Stimulated activated CD8-positive, alpha-beta memory T cell treated with anti-CD3 and anti-CD28 coated beads, Interleukin-2, amount 100 ng/mL, for 1 hour (primary cell): ENCODE measurements at places on chromosomes 7 and 10.

DNA sequence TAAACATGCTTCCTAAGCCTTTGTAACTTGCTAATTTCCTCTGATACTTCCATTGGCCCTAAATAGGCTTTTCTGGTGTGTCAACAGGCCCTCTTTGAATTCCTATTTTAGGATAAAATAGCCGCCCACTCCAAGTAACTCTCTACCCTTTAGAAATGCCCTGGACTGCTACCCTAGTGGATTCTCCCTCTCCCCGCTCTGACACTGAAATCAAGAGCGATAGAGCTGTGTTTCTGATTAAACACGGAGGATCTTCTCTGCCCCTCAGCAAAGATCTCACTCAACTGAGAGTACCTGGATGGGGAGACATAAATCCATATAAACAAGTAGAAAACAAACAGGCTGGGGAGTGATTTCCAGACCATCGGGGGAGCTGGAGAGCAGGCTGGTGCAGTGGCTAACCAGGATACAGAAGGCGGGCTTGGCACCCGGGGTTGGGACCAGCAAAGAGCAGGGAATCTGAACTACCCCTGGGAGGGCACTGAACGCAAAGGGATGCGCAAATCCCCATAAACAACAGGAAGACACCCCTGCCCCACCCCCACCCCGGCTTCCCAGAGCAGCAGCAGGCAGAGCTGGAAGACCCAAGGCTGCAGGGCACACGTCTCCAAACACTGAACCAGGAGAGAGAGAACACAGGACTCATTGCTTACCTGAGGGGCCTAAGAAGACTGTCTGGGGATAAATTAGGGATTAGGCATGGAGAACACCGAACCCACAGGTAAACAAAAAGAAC lies 2.5 kb downstream of the ASB13 start:
- DNase-seq: no peak

GRCh38 chr7:34655384-34655783 lies 2.6 kb upstream of the NPSR1 start:
- DNase-seq: no peak

DNA sequence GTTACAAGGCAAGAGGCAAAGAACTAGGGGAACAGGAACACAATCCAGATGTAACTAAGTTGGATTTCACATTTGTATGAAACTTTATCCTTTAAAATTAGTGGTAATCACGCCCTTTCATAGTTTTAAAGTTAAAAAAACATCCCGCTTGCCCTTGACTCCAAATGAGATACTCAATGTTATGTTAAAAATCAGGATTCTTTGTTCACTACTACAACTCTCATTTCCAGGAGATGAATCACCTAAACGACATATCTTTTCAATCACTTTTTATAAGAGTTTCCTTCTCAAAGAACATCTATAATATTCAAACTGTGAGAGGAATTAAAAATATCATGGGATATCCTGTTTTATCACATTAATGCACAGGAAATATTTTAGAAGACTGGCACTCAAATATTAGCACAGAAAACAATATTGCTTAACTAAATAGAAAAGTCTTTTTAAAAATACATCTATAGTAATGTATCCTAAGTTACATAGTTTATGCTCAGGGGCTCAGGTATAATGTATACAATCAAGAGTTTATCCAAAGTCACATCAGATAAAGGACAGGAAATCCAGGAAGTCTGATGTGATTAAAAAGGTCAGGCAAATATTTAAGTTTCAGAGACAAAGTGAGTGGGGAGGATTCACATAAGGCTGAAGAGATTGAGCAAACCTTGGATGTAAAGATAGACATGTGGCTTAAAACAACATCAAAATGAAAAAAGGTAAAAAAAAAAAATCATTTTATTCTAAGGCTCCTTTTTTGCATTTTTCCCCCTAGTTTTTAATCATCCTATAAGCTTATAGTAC lies 41.9 kb downstream of the CADPS2 start:
- DNase-seq: no peak

DNA sequence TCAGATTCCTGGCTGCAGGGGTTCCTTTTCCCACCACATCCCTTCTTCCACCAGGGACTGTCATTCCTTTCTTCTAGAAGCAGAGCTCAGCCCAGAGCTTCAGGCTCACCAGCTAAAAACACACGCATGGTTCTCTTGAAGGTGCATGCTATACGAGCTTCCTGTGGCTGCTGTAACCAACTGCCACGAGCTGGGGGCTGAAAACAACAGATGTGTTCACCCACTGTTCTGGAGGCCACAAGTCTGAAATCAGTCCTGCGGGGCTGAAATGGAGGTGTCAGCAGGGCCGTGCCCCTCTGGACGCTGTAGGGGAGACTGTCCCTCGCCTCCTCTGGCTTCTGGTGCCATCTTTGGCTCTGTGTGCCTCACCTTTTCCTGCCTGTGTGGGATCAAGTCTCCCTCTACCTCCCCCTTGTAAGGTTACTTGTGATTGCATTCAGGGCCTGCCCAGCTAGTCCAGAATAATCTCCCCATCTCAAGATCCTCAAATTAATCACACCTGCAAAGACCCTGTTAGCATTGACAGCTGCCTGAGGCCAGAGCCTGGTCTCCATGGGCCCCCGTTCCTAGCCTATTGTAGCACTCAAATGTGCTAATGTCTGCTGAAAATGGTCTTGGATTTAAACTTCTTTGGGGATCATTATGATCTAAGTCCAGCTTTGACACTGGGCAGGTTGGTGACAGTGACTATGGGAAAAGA lies 13.7 kb downstream of the RAB19 start:
- no peak for DNase-seq

DNA sequence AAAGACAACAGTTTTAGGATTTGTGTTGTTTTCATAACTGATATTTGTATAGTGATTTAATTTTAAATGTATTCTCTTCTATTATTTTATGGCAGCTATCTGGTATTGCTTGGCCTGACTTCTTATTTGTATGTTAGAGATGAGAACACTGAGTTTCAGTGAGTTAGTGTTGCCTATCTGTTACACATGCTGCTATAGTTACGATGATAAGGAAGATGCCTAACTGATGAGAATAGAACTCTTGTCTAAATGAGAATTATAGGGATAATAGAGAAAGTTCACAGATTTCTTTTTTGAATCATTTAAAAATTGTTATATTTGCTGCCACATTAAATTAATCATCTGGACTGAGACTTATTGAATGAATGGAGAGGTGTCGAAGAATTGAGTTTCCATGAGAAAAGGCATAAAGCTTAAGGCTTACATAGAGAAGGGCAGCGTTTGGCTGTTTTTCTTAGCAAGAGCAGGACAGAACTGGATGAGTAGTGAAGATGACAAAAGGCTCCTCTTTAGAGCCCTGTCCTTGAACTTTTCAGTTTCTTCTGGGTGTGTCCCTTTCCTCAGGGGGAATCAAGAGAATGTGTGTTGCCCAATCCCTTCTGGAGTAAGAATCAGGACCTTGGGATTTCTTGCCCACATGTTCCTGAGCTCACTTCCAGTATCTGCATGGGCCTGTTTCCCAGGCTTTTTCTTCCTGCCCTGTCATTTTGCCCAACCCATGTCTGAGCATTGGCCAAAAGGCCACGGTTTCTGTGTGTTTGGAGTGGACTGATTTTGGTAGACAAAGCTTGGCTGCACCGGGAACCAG lies 195.6 kb upstream of the CSTF2T start:
- no peak for DNase-seq

DNA sequence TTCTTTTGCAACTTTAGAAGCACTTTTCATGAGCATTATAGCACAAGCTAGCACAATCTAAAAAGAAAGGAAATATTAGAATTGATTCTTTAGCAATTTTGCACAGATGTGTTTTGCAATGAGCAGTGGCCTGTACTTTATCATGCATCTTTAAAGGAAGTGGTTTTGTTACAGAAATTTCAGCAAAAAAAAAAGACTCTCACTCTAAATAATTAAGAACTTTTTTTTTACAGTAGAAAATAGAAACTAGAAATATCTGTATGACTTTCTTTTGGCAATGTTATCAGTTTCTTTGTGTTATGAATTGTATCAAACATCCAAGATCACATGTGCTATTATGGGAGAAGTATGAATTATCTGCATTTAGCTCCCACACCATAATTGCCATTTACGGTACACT lies 195.7 kb upstream of the KLF6 start:
- DNase-seq: no peak

DNA sequence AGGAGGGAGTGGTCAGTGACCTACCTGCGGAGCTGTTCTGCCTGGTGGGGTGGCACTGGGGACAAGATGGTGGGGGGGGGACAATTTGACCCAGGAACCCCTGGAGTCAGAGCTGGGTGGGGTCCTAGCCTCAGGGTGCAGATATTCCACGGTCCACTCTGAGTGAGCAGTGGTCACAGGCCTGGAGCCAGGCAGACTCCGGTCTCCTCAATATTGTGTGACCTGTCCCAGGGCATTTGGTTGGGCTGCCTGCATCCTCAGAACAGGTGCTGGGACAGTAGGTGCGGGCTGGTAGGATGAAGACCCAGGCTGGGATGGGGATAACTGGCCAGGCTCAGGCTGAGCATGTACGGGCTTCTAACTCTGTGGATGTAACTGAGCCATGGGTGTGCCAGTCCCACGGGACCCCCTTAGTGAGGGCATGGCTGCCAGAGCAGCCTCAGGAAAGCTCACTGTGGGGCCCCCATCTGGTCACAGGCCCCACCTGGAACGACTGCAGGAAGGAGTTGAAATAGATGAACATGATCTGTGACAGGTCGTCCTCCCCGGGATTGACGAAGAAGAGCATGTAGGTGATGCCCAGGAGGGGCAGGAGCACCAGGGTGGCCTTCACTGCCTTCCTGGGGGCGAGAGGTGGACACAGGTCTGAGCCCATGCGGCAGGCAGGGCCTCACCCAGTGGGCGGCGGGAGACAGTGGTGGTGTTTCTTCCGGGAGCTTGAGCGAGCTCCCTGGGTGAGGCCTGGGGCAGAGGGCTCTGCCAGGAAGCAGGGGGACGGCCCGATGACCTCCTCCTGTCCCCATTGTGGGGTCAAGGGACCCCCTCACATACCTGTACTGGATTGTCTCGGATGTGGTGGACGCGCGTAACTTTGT lies 26.9 kb downstream of the CRHR2 start:
- no peak for DNase-seq

DNA sequence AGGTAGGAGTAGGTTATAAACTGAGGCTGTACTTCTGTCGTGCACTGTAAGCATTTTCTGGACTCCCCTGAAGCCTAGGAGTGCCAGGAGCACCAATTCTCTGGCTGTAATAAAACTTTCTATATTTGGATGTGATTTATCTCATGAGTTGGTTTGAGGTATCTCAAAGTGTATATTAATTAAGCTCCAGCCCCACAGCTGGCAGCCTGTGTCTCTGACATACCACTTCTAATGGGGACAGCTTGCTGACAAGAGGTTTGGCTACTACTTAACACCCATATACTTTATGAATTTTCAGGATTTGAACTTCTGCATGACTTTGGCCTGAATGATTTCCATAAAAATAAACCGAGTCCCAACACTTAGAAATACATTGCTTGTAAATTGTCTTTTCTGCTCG lies 35.2 kb downstream of the CFAP58 start:
- no peak for DNase-seq

DNA sequence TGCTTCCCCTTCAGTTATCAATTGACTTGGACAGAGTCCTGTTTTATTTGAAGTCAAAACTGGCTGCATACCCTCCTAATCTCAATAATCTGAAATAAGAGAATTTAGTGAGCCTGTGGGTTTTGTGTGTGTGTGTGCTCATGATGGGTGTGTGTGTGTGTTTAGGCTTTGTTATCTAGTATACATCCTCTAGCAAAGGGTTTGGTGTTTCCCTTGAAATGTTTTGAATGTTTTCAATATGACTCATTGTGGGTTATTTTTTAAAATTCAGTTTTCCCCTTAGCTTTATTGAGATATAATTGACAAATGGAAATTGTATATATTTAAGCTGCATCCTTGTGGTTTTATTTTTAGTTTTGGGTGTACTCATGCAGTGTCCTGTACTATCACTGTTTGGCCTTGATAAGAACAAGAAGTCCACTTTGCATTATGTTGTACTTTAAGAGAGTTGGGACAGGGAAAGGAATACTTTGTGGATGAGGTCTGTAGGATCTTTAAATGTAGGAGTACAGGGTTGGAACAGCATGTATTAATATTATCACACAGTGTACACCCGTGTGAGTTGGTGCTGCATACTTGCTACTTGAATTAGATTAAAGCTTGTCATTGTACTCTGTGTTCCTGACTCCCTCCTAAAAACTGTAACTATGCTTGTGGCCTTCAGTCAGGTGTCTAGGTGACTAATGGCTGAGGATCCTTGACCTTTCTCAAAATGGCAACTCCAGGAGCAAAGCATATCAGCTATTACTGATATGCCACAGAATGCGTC lies 58.3 kb downstream of the VCL start:
- no peak for DNase-seq

DNA sequence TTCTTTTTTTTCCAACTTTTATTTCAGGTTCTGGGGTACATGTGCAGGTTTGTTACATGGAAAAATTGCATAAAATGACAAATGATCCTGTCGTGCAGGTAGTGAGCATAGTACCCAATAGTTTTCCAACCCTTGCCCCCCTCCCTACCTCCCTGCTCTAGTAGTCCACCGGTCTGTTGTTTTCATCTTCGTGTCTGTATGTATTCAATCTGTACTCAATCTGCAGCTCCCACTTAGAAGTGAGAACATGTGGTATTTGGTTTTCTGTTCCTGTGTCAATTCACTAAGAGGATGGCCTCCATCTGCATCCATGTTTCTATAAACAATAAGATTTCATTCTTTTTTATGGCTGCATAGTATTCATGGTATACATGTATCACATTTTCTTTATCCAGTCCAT lies 151.3 kb downstream of the C1GALT1 start:
- DNase-seq: no peak

- DNase-seq: no peak
Measured at GRCh38 chr10:34699904-34700517, 115.1 kb downstream of the PARD3 start.

GRCh38 chr7:129523924-129524323 lies 21.6 kb downstream of the SMKR1 start:
- no peak for DNase-seq

GRCh38 chr7:94571816-94572215 lies 62.2 kb downstream of the CASD1 start:
- no peak for DNase-seq

DNA sequence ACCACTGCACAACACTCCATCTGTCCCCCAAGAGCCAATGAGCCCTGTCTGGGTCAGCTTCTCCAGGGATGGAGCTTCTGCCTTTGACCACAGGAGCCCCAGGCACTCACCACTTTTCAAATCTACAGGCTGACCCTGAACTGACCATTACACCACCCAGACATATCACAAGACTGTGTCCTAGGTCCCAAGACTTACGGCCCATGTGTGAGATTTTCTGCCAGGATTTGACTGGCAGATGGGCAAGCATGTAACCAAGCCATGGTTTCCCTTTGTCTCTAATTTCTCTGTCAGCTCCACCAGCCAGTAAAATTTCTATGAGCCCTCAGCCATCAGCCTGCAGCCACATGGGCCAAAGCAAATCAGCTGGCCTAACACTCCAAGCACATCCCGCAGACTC lies 92.5 kb downstream of the SH3PXD2A start:
- DNase-seq: no peak

DNA sequence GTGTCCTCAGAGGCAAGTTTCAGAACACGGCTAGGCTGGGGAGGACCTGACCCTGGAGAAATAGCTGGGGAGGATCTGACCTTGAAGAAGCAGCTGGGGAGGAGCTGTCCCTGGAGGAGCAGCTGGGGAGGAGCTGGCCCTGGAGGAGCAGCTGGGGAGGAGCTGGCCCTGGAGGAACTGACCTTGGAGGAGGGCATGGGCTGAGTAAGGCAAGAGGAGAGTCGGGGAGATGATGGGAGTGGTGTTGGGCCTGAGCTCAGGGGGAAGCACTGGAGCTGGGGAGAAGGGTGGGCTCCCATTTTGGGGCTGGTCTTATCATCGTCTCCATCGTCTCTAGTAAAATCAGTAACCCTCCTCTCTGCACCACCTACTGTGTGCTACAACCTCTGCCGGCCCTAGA lies 179.8 kb upstream of the SHH start:
- no peak for DNase-seq

GRCh38 chr10:22320591-22321155 lies at the start of gene BMI1:
BMI1 (plus strand) TSS chr10:22321099; CDS start chr10:22326450, 5,351 bp downstream.
- DNase-seq: no peak
